D721Med (cell line): ENCODE measurements at places on chromosomes 3 and 15.

- peak; percentile 42 for DNase-seq
Observed at GRCh38 chr3:129503471-129504291, 24.8 kb upstream of the RHO start.

GRCh38 chr3:153268564-153269279 is 106.7 kb downstream of the RAP2B start:
- DNase-seq, result no peak

- no peak for DNase-seq
Observed at GRCh38 chr3:51896607-51897305, 6.4 kb downstream of the IQCF1 start.

- no peak for DNase-seq
Observed at GRCh38 chr15:84898761-84899160, 14.3 kb downstream of the SLC28A1 start.

DNA sequence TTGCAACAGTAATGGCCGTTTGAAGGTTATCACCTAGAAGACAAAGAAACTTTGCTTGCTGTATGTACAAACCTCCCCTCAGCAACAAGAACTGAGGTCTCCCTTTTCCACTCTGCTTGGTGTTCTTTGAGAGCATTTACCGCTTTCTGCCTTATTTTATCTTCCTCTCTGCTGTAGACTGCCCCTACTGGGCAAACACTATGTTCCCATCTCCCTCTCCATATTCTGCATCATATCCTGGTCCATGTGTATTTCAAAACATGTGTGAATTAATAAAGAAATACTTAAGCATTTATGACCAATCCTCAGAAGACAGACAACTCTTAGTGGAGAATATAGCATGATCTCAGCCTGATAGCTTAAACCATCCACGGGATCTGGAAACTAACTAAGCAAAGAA is 64.4 kb downstream of the ATP13A5 start:
- no peak for DNase-seq

GRCh38 chr3:86989611-86990010 is 1.3 kb downstream of the VGLL3 start:
- DNase-seq, result no peak

- no peak for DNase-seq
Observed at GRCh38 chr15:74892313-74892712, 2.5 kb downstream of the MPI start.

- DNase-seq, result no peak
Observed at GRCh38 chr3:54977439-54977838, 49.6 kb upstream of the LRTM1 start.

- no peak for DNase-seq
Observed at GRCh38 chr3:72320955-72321303, 527.3 kb downstream of the SHQ1 start.

DNA sequence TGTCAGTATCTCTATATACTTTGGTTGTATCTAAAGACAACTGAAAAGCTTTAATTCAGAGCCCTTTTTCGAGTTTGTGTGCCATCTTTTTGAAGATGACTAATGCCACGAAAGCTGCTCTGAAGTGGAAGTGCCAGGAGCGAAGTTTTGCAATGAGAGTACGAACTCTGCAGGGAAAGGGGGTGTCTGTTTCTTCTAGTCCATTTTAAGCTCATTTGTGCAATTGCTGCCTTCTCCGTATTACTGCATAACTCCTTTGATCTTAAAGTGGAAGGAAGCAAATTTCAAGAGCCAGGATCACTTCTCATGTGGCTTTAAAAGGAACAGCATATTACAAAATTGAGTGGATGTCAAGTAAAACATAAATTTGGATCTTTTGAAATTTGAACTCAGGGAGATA is 245.3 kb downstream of the FEZF2 start:
- no peak for DNase-seq

DNA sequence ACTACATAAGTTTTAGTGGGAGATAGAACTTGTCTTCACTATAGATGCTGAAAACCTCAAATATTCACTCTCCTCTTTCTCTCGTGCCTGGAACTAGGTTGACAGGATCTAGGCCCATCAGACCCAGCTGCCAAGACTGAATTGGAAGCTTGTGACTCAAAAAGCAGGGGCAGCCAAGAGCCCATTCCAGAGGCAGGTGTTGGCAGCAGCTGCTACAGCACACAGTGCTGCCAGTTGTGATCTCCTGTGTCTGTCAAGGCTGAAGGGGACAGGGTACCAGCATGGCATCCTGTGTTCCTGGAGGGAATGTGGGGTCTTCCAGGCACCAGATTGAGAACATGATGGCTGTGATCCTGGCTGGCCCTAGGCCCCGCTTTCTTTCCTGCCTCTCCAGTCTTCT is 92.5 kb upstream of the MB21D2 start:
- no peak for DNase-seq

DNA sequence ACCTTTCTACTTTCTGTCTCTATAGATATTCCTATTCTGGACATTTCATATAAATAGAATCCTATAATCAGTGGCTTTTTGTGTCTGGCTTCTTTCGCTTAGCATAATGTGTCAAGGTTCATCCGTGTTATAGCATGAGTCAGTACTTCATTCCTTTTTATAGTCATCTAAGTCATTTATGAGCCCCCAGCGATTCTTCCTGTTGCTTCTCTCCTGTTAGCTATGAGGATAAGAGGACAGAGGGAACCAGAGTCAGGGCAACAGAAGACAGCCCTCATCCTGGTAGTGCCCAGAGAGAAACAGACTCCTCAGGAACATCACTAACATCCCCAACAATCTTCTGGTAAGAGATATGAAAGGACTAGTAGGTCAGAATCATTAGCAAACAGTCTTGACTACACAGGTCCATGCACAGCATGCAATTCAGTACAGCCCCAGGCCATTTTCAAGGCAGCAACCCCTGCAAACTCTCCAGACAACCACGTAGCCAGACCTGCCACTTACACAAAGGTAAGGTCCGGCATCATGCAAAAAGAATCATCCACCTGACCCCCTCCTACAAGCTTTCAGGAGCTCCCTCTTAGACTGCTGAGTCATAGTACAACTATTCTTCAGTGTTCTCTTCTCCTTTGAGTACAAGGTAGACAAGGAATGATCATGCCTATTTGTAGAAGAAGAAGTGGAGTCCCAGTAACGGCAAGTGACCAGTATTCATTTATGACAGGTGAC is 91.5 kb downstream of the MYLK start:
- DNase-seq, result no peak

- no peak for DNase-seq
Observed at GRCh38 chr3:55624238-55624637, 137.1 kb upstream of the WNT5A start.

GRCh38 chr3:24936574-24936973 is 441.9 kb upstream of the THRB start:
- no peak for DNase-seq

- DNase-seq, result no peak
Observed at GRCh38 chr3:131518680-131519079, 15.9 kb upstream of the MRPL3 start.

GRCh38 chr3:129890891-129891290 is 2.6 kb downstream of the TMCC1 start:
- DNase-seq, result no peak

DNA sequence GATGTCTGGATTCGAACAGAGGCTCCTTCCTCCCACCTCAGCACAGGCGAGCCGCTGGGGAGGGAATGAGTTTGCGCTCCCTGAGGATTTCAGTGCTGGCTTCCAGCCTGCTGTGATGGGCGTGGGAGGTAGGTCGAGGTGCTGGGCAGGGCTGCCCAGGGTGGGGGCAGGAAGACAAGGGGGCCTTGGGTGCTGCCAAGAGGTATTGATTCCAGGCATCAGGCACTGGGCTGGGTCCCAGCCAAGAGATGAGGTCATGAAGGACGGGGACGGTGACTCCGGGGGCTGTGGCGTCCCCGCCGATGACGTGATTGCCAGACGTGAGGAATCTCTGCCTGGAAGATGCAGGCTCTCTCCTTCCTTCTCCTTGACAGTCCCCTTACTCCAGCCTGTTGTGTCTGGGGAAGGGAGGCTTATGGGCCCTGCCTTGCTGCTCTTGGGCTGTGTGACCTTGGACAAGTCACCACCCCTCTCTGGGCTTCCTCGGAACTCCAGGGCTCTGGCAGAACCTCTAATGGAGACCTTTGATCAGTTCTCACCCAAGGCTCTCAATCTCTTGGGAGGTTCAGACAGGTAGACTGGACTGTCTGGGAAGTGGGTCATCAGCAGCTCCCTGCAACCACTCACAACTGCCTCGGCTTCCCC is 116.8 kb downstream of the FBLN2 start:
- no peak for DNase-seq

- no peak for DNase-seq
Observed at GRCh38 chr3:47362701-47363100, 18.1 kb upstream of the PTPN23 start.

DNA sequence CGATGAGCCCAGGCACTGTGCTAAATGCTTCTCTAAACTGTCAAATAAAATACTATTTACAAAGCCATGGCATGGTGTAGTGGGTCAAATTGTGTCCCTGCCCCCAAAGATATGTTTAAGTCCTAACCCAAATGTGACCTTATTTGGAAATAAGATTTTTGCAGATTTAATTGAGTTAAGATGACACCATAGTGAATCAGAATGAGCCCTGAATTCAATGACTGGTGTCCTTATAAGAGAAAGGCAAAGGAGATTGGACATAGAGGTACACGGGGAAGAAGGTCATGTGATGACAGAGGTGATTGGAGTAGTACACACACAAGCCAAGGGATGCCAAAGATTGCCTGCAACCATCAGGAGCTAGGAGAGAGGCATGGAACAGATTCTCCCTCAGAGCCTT is 121.6 kb upstream of the VEPH1 start:
- DNase-seq, result no peak

DNA sequence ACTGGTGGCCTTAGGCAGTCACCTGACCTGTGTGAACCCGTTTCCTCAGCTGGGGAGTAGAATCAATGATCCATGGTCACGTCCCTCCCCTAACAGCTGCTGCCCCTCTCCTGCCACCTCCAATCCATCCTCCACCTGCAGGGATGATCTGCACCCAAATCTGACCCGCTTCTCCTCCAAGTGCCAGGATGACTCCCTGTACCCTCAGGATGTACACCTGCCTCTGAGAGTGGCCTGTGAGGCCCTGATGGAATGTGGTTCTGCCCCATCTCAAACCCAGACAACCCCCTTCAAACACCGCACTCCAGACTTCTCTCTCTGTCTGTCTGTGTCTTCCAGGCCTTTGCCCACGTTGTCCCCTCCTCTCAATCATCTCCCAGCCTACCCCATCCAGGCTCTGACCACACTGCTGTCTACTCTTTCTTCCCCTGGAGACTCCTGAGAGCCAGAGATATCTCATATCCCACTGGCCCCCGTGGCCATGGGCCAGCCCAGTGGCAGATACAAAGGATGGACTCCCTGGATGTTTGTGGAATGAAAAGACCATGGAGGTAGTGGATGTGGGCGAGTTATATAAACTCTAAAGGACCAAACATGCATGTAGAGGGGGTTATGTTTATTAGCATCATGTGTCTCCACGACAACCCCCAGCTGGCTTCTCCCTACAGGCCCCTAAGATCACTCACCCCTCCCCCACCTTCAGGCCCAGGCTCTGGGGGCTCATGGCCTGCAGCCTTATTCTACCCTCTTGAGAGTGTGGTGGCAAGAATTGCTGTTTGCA is 84.9 kb downstream of the SMAD6 start:
- DNase-seq, result no peak

GRCh38 chr3:140035871-140036270 is 100.9 kb downstream of the CLSTN2 start:
- no peak for DNase-seq

- no peak for DNase-seq
Observed at GRCh38 chr3:130117933-130118332, 36.3 kb downstream of the ALG1L2 start.

- no peak for DNase-seq
Observed at GRCh38 chr3:167798443-167798842, 62.9 kb downstream of the SERPINI1 start.

DNA sequence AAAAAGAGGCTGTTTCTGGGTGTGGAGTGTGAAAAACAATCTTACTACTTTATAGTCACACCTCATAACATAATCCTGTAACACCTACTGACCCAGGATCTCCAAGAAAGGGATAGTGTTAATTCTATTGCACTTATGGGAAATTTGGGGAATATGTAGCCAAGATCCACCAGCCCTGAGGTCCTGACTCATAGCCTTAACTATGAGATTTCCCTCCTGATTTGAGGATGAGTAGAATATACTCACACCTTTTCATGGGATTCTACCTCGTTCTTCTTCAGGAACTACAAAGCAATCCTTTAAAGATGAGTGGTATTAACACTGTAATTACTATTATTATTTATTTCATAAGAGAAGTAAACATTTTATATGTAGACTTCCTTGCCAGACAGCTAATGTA is 315.2 kb downstream of the MECOM start:
- DNase-seq, result no peak

- DNase-seq, result no peak
Observed at GRCh38 chr3:29279286-29279685, 1.6 kb upstream of the RBMS3 start.

GRCh38 chr15:99365242-99365641 is 114.0 kb downstream of the LRRC28 start:
- DNase-seq, result no peak

GRCh38 chr3:65993134-65993900 is 45.4 kb downstream of the MAGI1 start:
- no peak for DNase-seq

DNA sequence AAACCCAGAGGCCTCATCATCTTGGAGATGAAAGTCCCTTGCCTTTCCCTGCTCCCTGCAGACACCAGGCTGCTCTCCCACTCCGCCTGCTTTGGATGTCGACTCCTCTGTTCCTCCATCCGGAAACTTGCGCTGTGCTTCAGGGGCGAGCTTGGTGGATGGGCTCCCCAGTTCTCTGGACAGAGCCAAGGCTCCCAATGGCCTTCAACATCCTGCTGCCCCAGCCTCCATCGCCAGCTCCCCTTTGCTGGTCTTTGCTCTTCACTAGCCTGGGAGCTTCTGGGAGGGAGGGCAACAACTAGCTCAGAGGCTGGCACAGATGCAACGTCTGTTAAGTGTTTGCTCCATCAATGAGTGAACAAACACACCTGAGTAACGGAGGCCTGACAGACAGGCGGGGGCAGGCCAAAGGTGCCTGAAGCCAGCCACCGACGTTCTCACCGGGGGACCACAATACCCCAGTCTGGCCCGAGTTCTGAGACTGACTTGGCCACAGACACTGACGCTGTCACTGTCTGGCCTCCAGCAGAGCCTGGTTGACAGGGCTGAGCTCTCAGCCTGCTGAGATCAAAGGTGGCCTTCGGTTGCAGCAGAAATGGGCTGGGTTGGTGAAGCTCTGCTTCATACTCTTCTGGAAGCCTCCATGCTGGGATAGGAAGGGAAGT is 39.0 kb downstream of the RGMA start:
- no peak for DNase-seq

- DNase-seq, result no peak
Observed at GRCh38 chr3:177680472-177680821, 483.2 kb upstream of the TBL1XR1 start.

GRCh38 chr3:28322464-28322863 is 26.1 kb upstream of the ZCWPW2 start:
- no peak for DNase-seq

GRCh38 chr15:58690703-58691102 is 58.8 kb downstream of the ADAM10 start:
- no peak for DNase-seq
